Vagina (tissue), 2 donors: ENCODE measurements at places on chromosomes 16 and 17. TPM values are rescaled to one million over a fixed set of nuclear protein-coding genes. Genes with fewer than 3 reads are reported as not detected.

Gene TPSG1
- total RNA-seq = not detected

Gene PPL
- total RNA-seq = 391 TPM

Gene FOXN1
- total RNA-seq = 3.4 TPM

Gene CBFA2T3
- total RNA-seq = 2.7 TPM

Gene HBM
- total RNA-seq = not detected

Gene CDH3
- total RNA-seq = 35.4 TPM
